ENCODE measurements at places on chromosomes 3 and 15.
A peak's percentile ranks its signal among the peaks of the same experiment; 100 is the strongest.

- H3K27ac ChIP-seq = no peak overlapping the region
- no peaks in the 10 kb centered on the region for H3K4me1 ChIP-seq
Measured at GRCh38 chr3:13145826-13146642, 72.8 kb upstream of the IQSEC1 start.

- no peak overlapping the region for H3K27ac ChIP-seq
- H3K4me1 ChIP-seq = no peaks in the 10 kb centered on the region
- no peak overlapping the region for H3K4me3 ChIP-seq
- H3K27me3 ChIP-seq = no peaks in the 10 kb centered on the region
- no peak for DNase-seq
Measured at GRCh38 chr15:100671858-100672543, 69.6 kb downstream of the ASB7 start.

- H3K4me3 ChIP-seq = no peak overlapping the region
- no peaks in the 10 kb centered on the region for H3K27me3 ChIP-seq
- H3K36me3 ChIP-seq = peaks cover 5% of the 10 kb centered on the region
- peak overlapping the region; percentile 19 for H3K27ac ChIP-seq
- peaks cover 20% of the 10 kb centered on the region for H3K4me1 ChIP-seq
Measured at GRCh38 chr15:67175643-67176071, 78.8 kb downstream of the AAGAB start.

DNA sequence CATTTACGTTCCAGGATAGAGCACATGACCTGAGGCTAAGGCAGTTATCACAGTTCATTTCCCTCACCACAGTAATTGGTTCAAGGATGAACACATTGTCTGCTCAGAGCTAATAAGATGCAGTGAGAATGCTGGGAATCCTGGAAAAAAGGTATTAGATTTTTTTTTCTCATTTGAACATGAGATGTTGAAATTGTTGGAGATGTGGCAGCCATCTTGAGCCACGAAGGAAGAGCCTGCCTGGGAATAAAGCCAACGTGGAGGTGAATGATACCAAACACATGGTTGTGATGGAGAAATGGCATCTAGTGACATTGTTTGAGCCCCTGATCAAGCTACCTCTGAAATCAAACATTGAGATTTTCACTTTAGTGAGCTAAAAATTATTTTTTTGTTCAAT lies 16.0 kb upstream of the STT3B start:
- no peak overlapping the region for H3K27ac ChIP-seq
- H3K4me3 ChIP-seq = no peak overlapping the region
- no peaks in the 10 kb centered on the region for H3K4me1 ChIP-seq
- H3K36me3 ChIP-seq = no peaks in the 10 kb centered on the region
- no peak for DNase-seq
- H3K27me3 ChIP-seq = no peaks in the 10 kb centered on the region

DNA sequence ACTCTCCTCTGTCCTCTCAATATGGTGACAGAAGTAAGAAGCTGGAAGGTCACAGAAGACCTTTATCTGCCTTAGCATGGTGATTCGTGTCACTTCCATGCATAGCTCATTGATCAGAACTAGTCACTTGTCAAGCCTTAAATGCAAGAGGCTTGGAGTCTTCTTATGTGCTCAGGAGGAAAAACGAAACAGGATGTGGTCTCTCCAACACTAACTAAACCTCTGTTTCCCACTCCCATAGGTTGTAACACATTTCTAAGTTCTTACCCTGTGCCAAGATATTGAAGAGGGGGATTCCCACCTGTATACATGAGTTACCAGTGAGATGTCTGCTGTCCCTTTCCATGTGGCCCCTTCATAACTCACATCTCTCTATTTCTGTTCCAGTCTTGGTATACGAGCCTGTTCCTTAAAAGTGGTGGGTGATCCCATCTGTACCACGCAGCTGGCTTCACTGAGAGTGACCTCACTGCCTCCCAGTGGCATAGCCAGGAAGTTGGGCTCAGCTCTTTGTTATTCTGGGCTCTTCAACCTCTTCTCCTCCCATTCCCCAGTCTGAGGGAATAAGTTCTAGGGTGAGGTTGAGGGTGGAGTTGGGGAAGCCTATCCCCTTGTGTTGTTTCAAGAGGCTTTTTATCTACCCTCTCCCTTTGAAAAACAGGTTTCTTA lies 203.2 kb upstream of the PPP2R3A start:
- no peaks in the 10 kb centered on the region for H3K27me3 ChIP-seq
- no peaks in the 10 kb centered on the region for H3K4me1 ChIP-seq
- no peak overlapping the region for H3K27ac ChIP-seq
- DNase-seq = no peak
- H3K4me3 ChIP-seq = no peak overlapping the region
- no peaks in the 10 kb centered on the region for H3K36me3 ChIP-seq

- no peak overlapping the region for H3K4me3 ChIP-seq
- H3K27me3 ChIP-seq = no peaks in the 10 kb centered on the region
- peaks cover 26% of the 10 kb centered on the region for H3K36me3 ChIP-seq
- H3K4me1 ChIP-seq = no peaks in the 10 kb centered on the region
- no peak overlapping the region for H3K27ac ChIP-seq
Measured at GRCh38 chr3:37751967-37752648, 109.6 kb upstream of the CTDSPL start.

- no peaks in the 10 kb centered on the region for H3K27me3 ChIP-seq
- H3K4me3 ChIP-seq = no peak overlapping the region
- no peaks in the 10 kb centered on the region for H3K36me3 ChIP-seq
- no peak overlapping the region for H3K27ac ChIP-seq
Measured at GRCh38 chr15:94335616-94336015, 104.3 kb downstream of the MCTP2 start.

Data from thoracic aorta (tissue), 2 donors.